ENCODE measurements at places on chromosomes 4 and X.
A peak's percentile ranks its signal among the peaks of the same experiment; 100 is the strongest.

- DNase-seq, result no peak
Observed at GRCh38 chr4:57591073-57591472, 480.9 kb upstream of the IGFBP7 start.

- no peak for DNase-seq
Observed at GRCh38 chrX:120568035-120568434, 7.3 kb upstream of the CUL4B start.

GRCh38 chr4:47032405-47033106, 1.2 kb downstream of the GABRB1 start:
- DNase-seq, result peak; percentile 15

DNA sequence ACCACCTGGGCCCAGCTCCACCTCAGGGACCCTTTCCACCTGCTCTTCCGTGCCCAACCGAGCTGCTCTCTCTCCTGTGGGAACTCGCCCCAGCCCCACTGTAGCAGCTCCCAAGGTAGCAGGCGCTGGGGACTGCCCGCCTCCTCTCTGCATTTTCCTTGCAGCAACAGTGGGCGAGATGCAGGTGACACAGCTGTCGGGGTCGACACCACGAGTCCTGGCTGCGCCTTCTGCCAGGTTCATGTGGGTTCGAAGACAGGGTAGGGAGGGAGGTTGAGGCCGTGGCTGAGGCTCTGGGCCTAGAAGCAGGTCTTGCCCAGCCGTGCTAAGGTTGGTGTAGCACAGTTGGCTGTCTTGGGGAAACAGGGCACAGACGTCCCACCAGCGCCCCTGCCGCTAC, 245.2 kb upstream of the FSTL5 start:
- no peak for DNase-seq

GRCh38 chrX:3516051-3516541, 169.6 kb upstream of the MXRA5 start:
- DNase-seq, result no peak

GRCh38 chrX:49760290-49760890, 64.6 kb upstream of the PAGE1 start:
- DNase-seq, result no peak

GRCh38 chr4:140255467-140255866, 101.5 kb upstream of the MAML3 start:
- DNase-seq, result no peak

DNA sequence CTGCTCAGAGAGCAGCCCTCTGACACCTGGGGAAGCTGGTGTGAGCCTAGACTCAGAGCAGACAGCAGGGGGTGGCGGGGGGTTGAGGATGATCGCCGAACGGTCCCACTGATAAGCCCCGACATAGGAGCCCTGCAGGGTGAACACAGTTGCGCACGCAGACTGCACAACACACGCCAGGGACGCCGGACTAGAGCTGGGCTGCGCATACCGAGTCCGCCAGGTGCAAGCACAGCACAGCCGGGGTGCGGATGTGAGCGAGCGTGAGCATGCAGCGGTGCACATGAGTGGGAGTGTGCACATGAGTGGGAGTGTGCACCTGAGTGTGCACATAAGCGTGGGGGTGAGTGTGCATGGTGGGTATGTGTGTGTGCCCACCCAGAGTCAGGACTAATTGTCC, 36.7 kb downstream of the FAM53A start:
- no peak for DNase-seq

GRCh38 chrX:153493085-153493484, 1.7 kb upstream of the BGN start:
- no peak for DNase-seq

GRCh38 chr4:183920512-183920911, 15.4 kb downstream of the STOX2 start:
- no peak for DNase-seq

DNA sequence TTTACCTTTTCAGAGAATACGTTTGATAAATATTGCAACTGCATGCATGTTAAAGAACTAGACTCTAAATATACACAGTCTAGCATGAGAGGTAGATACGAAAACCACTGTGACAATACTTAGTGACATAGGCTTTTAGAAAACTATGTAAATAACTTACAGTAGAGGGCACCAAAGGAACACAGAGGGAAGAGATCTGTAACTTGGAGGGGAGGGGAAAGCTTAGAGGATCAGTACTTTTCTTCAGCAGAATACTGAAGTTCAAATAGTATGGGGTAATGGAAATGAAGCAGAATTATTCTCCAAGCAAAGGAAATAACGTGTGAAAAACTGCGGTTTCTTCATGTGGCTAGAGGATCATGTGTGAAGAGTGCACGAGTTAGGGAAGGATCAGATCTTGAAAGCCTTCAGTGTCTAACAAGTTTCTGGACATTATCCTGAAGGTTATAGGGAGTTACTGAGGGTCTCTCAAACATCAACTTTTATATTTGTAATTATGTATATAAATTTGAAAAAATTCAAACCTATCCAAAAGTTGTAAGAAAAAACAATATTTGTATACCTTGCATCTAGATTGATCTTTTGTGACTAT, 264.3 kb downstream of the NPFFR2 start:
- DNase-seq, result no peak

DNA sequence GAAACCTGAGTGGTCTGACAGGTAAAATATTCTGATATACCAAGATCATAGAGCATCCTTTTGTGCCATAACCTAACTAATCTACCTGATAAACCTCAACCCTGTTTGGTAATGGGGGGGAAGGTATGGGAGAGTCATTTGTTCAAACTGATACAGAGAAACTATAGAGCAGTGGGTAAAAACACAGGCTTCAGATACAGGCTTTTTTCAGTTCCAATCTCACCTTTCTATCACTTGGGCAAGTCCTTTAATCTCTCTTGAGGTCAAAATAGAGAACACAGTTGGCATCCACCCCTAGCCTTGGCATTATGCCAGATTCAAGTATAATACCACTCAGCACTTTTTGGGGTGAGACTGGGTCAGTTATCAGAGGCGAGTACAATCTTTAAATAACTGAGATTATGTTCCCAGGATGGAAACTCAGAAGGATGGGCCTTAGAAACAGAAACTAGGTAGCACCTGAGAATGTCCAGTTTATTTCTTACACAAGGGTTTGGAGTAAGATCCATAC, 880 bp upstream of the ETDC start:
- DNase-seq, result no peak

- no peak for DNase-seq
Observed at GRCh38 chr4:38278255-38278654, 318.1 kb downstream of the PTTG2 start.

DNA sequence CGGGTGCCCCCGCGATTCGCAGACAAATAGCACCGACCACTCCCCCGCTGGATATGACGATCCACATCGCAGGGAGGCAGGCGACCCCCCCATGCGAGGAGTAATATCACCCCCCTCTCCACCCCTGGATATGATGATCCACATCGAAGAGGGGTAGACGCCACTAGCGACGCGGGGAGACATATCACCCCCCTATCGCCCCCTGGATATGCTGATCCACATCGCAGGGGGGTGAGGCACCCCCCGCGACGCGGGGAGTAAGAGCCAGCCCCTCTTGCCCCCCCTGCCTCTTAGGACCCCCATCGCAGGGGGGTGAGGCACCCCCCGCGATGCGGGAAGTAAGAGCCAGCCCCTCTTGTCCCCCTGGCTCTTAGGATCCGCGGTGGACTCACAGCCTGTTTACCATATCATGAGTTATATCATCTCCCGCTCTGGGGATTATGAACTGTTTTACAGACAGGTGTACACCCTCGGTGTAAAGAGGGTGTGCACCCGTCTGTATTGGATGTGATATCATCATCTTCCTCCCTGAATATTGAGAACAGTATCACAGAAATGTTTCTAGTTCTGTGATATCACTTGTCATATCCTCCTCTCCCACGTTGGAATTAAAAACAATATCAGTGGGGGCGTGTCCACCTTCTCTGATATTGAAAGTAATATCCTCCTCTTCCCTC, 22.7 kb upstream of the DRD5 start:
- no peak for DNase-seq

DNA sequence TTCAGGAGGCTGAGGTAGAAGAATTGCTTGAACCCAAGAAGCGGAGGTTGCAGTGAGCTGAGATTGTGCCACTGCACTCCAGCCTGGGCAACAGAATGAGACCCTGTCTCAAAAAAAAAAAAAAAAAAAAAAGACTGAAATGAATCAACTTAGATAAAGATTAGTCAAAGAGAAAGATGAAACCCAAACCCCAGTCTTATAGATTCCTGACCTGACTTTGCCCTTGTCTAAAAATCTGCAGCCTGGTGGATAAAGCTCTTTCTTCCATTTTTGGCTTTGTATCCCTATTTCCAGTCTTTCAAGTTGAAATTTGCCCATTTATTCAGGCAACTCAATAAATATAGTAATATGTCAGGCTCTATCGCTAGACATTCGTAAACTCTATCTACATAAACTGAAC, 39.3 kb upstream of the SPINK2 start:
- DNase-seq, result no peak

DNA sequence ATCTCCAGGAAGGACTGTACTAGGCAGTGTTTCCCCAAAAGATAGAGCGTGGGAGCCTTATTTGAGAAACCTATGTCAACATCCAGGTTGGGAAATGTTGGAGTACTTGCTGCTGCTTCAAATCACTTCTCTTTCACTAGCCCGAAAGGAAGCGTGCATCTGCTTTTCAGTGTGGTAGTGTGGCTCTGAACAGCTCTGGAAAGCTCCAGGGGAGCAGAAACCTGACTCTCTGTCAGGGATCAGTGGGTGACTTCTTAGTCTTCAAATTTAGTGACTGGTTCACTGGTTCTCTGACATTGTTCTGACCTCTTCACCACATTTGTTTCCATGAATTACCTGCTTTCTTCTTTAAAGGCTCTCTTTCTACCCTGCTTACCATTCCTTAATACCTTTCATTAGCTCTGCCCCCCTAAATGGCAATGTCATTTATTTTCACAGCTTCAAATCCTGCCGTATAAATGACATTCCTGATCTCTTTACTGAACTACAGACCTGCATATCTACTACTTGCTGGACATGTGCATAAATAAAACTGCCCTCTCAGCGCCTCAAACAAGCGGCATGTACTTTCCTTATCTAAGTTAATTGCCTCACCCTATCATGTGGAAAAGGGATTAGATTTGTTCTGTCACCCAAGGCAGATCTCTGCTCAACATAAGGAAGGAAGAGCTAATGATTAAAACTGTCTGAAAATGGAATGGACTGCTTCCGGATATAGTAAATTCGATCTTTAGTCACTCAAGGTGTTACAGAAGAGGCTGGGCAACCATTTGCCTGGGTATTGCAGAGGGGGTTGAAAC, 37.0 kb downstream of the DLG3 start:
- no peak for DNase-seq

DNA sequence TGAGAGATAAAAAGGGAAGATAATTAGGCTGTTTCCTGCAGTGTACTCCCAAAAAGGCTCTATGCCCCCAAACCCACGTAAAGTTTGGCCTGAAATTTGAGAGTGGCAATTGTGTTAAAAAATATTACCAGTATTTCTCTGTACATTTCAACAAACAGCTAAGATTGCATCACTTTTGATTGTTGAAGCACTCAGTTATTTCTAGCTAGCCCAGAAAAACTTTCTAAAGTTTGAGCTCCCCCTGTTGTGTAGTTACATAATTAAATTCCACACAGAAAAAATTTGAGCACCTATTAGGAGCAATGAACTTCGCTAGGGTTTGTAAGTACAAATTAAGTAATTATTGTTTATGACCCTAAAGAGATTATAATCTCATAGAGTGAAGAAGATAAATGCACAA, 109.4 kb downstream of the DLG3 start:
- no peak for DNase-seq

DNA sequence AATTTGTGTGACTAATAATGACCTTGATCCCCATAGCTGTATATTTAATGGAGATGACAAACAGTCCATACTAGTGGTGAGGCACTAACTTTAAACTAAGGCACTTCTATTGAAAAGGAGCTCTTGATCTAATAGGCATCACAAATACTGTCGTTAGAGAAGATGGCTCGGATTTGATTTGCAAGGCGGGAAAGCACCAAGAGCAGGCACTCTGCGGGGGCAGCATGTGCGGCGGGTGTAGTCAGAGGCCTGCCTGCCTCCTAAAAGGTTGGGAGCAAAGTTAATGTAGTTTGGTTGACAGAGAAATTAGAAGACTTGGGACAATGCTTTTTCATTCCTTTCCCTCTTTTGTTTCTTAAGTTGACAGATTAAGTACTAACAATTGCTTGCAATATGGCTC, 278.8 kb downstream of the CFAP299 start:
- no peak for DNase-seq

DNA sequence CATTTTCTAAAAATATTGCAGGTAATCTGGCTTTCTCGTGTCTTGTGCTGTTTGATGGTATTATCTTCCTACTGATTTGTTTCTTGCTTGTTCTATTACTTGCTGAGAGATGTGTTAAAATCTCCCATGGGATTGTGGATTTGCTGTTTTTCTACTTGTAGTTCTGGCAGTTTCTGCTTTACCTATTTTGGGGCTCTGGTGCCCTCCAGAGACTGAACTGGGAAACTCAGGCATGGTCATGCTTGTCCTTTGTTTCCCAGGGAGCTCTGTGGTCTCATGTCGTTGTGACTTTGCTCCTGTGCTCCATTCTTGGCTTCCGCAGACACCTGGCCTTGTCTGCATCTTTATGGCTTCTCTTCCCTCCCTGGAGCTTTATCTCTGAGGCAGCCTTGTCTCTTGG, 39.5 kb downstream of the NSD2 start:
- no peak for DNase-seq

- no peak for DNase-seq
Observed at GRCh38 chr4:144819591-144819990, 173.6 kb downstream of the HHIP start.

DNA sequence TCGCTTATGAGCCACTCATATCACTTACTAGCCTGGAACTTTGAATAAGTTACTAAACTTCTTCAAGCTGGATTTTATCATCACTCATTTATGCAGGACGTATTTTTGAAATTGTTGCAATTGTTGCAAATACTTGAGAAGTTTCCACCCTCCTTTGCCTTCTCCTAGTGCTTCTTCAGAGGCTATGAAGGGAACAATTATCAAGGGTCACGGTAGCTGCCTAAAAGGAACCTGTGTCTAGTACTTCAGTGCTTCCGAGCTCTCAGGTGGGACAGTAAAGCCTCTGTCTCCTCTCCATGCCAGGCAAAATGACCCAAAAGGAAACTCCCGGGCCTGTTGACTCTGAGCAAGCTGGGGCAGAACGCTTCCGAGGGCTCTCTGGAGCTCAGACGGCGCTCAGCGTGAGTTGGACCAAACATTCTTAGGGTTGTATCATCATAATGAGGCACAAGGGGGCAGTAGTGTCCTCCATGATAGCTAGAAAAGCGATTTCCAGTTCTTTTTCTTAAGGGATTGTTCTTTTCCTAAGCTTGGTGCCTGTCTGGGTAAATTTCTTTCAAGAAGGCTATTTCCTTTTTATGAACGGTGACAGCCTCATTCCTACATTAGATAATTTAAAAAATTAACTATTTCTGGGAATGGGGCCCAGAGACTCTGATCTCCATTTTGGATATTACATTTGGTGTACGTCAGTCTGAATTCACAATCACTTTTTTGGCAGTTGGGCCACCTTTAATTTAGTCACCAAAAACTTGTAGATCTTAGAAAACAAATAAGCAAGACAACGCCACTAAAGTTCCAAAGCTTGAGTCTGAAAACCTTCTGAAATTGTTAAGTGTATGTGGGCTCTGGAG, 73.1 kb downstream of the PACRGL start:
- DNase-seq, result peak; percentile 52

Data from stimulated activated effector memory CD8-positive, alpha-beta T cell treated with anti-CD3 and anti-CD28 coated beads, Interleukin-12 subunit alpha, Interleukin-12 subunit beta, amount 100 ng/mL, for 72 hours (primary cell).